ENCODE measurements at places on chromosomes 2 and 18.

DNA sequence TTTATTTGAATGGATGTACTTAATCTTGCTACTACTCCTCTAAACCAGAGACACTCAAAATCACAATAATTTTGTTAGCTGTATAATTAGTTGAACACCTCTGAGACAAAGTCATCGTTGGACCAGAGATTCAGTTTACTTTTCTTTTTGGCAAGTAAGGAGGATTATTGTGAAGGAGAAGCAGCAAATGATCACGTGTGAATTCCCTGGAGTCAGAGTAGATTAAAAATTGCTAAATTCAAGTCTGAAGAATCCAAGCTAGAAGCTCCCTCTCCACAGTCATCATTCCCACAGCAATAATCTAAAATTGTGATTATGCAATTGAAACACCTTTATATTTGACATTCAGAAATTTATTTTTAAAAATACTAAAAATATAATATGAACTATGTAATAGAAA is 484.4 kb downstream of the CMPK2 start:
- DNase-seq = no peak

DNA sequence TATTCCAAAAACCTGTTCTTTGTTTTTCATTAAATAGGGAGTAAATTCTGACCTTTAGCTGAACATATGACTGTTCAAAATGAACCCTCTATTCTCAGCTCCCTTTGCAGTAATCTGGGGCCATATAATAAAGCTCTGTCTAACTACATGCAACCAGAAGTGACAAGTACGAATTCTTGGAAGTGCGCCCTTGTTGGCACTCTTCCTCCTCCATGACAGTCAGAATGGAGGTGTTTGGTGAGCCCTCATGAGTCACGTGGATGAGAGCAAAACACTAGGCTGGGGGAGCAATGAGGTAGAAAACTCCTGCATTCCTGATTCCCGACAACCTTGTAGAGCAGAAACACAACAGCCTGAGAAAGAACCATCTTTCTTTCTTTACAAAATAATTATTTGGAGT is 552.9 kb downstream of the FBXO15 start:
- DNase-seq = no peak

- DNase-seq = no peak
These were observed 977.3 kb upstream of the ACVR2A start for GRCh38 chr2:146867477-146867986.

DNA sequence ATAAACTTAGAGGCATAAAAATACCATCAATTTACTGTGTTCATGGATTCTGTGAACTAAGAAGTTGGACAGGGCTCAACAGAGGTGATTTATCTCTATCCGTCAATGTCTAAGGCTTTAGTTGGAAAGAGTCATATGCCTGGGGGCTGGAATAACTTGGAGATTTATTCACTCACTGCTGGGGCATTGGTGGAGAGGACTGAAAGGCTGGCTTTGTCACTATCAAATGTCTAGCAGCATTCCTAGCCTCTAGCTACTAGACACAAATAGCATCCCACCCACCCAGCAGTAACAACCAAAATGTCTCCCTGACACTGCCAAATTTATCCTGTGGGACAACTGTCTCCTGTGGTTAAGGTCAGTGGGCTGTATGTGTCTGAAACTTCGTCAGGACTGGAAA is 71.0 kb downstream of the EVA1A start:
- DNase-seq = no peak

DNA sequence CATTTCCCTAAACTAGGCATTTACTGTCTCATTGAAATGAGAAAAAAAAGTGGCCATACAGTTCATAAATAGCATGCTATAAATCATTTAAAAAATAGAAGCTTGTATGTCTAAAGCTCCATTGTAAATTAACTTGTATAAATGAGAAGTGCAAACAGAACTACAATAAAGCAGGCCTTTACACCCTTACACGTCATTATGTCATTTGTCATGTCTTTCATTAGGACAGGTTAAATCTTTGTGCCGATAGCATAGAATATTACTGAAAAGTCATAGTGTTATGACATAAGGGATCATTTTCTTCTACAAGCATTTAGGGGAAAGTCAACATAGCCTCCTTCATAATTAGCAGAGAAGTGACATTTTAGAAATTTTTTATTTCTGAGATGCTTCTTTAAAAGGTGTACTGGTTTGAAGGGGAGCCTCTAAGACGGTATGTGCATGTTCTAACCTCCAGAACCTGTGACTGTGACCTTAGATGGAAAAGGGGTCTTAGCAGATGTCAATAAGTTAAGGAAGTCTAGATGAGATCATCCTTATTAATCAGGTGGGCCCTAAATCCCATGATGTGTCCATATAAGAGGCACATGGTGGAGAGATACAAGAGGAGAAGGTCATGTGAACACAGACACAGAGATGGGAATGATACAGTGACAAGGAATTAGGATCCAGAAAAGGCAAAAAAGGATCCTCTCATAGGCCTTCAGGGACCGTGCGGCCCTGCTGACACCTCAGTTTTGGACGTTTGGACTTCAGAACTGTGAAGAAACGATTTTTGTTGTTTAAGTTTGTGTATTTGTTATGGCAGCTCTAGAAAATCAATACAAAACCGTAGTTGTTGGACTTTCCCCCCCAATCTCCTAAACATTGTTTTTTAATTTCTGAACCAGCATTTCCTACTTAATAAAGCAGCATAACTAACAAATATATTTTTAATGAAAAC is 863.7 kb downstream of the MBD2 start:
- no peak for DNase-seq

DNA sequence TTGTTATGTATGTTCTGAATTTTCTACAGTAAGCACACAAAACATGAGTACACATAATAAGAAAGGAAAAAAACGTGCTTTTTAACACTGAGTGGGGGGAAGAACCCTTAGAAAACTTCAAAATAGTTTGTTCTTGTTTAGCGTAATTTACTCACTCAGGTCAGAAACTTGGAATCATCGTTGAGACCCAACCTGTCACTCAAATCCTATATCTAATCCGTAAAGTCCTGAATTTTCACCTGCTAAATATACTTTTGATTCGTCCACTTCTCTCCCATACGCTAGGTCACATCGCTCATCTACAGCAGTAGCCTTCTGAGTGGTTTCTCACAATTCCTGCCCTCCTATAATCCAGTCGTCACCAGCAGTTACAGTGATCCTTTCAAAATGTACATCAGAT is 767 bp downstream of the TPRKB start:
- DNase-seq = no peak

GRCh38 chr18:48915626-48916425 is 34.9 kb downstream of the SMAD7 start:
- DNase-seq = no peak

- no peak for DNase-seq
These were observed 734.0 kb upstream of the CDH7 start for GRCh38 chr18:65016631-65017371.

DNA sequence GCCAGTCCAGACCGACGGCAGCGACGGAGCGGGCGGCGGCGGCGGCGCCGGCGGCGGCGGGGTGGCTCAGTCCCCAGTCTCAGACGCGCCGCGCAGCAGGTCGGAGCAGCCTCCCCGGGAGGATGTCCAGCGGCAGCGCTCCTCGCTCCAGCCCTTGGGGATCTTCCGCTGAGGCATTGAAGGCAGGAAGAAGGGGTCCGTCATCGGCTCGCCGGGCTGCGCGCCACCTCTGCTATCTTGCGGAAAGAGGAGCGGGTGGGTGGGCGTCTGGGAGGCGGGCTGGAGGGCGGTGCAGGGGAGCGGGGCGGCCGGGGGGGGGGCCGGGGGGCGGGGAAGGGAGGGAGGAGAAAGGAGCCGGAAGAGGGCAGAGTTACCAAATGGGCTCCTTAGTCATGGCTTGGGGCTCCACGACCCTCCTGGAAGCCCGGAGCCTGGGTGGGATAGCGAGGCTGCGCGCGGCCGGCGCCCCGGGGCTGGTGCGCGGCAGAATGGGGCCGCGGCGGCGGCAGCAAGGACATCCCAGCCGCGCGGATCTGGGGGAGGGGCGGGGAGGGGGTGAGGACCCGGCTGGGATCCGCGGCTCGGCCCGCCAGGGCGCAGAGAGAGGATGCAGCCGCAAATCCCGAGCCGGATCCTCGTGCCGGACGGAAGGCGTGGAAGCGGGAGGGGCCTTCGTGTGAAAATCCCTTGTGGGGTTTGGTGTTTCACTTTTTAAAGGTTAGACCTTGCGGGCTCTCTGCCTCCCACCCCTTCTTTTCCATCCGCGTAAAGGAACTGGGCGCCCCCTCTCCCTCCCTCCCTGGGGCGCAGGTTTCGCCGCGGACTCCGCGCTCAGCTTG is at the start of gene NETO1:
Gene NETO1 (minus strand): TSS at position 242 of the 839 bp plus-strand sequence. CDS start 696 bp downstream, outside the sequence.
- DNase-seq = no peak

GRCh38 chr18:13492314-13492713 is 234.0 kb downstream of the FAM210A start:
- DNase-seq = no peak

GRCh38 chr18:33034945-33035344 is 262.1 kb upstream of the KLHL14 start:
- no peak for DNase-seq

GRCh38 chr2:953975-954686 is 3.5 kb downstream of the SNTG2 start:
- DNase-seq = no peak

- no peak for DNase-seq
These were observed 239.0 kb downstream of the CCDC178 start for GRCh38 chr18:33201509-33201926.

- no peak for DNase-seq
These were observed 12.6 kb upstream of the KDSR start for GRCh38 chr18:63379639-63379962.

DNA sequence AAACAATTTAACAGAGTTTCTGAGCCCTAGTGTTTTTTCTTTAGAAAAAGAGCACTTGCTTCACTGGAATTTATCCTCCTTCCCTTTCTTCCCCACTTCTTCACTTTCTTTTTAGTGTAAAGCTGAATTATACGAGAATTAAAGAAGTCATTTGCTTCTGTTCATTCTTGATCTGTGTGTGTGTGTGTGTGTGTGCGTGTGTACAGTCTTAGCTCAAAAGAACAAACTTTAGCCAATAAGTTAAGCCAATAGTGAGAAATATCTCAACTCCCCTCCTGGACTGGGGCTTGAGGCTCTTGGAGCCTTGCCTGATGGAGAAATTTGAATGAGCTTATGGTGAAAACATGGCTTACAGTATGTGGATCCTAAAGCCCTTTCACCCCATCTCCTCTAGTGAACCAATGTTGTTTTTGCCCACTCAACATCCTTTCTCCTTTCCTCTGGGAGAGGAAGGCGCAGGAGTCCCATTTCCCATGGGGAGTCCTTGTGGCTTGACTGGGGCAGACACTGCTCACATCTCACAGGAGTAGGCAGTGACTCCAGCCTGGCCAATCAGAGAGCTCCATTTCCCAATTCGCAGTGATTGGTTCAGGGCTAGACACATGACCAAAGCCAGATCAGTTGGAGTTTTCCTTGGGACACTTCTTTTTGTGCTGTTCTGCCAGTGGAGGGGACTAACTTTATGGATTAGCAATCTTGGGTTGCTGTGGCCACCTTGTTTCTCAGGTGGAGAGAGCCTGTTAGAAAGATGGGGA is 16.3 kb upstream of the MYO3B start:
- DNase-seq = no peak

- no peak for DNase-seq
These were observed 104.4 kb upstream of the STK17B start for GRCh38 chr2:196275646-196276352.

DNA sequence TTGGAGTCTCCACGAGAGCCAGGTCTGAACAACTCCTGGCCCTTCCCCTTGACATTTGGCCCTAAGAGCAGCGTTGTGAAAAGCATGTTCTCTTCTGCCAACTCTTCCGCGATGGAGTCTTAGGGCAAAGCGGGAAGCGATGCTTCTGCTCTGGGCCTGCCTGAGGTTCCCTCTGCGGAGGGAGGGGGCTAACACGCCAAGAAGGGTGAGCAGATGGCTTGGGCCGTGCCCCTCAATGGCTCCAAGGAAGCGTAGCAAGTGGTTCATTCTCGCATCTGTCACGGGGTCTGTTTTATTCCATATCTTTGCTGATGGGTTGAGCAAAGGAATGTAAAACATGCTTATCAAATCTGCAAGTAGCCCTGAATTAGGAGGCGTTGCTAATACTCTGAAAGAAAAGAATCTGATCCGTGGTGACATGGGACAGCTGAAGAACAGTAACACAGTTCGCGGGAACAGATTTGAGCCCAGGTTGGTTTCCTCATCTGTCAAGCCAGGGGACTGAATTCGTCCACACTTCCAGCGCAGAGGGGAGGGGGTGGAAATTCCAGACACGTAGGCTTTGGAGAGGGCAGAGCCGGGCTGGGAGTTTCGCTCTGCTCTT is 38.0 kb downstream of the DNMT3A start:
- no peak for DNase-seq

DNA sequence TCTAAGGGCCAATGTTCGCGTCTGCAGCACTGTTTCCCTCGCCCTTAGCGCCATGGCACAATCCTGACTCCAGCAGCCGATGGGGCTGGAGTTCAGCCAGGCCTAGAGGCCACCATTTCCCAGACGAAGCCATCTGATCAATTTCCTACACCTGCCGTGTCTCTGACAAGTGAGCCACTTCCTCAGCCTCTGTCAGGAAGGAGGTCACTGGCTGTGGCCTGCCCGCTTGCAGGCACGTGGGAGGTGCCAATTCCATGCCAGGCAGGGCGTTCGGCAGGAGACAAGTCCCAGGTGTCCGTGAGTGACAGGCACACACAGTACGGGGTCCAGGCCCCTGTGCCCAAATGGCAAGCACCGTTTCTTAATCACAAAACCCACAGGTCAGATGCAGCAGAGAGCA is 234.5 kb downstream of the TWIST2 start:
- DNase-seq = no peak

DNA sequence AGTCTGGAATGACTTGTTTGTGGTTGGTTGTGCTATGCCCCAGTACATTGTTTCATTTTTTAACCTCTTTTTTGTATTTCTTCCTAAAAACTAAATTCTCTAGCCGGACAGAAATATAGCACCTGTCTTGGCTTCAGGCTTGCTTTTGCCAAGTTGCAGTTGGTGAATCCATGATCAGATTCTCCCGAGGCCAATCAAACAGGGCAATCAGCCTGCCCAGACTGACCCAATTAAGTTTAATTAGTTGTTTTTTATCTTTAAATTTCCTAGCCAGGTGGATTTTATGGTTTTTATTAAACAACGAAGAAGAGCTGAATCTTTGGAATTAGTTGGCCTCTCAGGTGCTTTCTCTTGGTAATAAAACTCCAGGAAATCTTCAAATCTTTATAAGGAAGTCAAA is 162.1 kb downstream of the CPS1 start:
- DNase-seq = no peak

DNA sequence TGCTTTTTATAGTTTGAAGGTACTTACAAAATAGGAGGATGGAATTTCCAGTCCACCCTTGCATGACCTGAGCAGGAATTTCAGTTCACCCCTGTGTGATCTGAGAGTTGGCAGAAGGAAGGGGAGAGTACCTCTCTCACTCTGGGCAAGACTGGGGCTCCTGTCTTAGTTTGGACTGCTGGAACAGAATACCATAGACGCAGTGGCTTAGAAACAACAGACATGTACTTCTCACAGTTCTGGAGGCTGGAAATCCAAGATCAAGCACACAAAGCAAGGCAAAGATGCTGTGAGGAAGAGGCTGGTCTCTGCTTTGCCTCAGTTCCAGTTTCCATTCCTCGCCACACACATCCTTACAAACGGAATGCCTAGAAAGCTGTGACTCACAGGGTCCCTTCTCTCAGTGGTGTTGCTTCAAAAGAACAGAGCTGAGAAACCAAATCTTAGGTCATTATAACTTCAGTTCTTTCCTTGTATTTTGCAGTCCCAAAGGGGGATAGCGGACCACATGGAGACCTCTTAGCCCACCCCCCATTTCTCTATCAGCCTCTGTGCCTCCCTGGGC is 108.8 kb upstream of the HAAO start:
- no peak for DNase-seq
